ENCODE measurements at places on chromosomes 7 and 10.

DNA sequence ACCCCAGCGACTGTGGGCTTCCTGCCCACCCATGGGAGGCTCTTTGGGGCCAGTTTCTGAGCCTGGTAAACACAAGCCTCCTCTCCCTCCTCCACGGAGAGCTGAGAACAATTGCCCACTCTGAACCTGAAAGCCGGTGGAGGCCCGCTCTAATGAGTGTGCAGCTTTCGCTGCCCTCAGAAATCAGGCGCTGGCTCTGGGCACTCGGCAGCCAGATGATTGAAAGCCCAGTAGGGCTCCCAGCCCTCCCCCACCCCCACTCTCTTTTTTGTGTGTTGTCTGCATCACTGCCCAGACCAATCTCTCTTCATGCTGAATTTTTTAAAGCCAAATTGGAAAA, 438.9 kb downstream of the RPS24 start:
- DNase-seq: peak; percentile 68

- DNase-seq: no peak
Observed at GRCh38 chr10:16280595-16280994, 156.2 kb upstream of the PTER start.

- no peak for DNase-seq
Observed at GRCh38 chr7:144997512-144997911, 161.7 kb upstream of the TPK1 start.

DNA sequence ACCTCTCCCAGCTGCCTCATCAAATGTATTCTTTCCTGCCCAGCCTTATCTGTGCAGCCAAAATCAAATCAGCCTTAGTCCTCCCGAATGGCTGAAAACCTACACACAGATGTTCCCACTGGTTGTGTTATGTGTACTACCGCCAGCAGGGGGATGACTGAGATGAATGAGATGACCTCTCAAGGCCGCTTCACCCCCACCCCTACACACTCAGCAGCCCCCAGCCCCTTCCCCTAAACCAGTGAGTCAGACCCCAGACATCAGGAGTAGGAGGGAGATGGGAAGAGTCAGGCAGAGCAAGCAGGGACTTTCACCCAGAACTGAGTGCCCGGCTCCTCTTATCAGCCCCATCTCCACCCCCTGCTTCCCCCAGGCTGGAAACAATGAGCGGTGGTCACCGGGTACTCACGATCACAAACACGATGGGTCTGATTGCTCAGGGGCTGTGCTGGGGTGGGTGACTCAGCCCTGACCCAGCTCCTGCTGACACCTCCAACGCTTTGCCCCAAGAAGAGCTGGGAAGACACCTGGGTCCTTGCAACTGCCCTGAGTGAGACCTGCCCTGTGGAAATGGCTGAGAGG, 6.5 kb upstream of the C10orf105 start:
- peak; percentile 61 for DNase-seq

- no peak for DNase-seq
Observed at GRCh38 chr7:78179827-78180477, 381.4 kb downstream of the PHTF2 start.

- peak; percentile 46 for DNase-seq
Observed at GRCh38 chr7:151076863-151077704, 3.5 kb downstream of the FASTK start.

DNA sequence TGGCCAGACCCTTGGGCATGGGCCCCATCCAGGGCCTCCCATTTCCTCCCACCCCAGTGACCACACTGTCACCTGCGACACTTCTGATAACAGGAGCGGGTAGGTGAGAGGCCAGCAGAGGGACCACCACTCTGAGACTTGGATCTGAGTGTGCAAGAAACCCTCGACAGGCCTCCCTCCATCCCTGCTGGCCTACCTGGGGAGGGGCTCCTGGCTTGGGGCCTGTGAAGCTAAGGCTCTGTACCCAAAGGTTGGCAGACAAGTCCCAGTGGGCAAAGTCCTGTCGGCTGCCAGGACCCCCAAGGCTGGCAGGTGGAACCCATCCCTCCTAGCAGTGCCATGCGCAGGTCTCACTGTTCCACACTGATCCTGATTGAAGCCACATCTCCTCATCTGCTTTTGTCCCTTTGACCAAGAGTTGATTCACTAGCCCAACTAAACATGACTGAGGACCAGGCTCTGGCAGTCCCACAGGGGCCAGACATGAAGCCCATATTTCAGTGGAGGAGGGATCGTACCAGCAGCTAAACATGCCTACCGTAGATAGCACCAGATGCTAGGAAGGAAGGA, 1.2 kb upstream of the PGAM2 start:
- DNase-seq: no peak

- peak; percentile 25 for DNase-seq
Observed at GRCh38 chr10:9243941-9244411, 1189.5 kb downstream of the GATA3 start.

DNA sequence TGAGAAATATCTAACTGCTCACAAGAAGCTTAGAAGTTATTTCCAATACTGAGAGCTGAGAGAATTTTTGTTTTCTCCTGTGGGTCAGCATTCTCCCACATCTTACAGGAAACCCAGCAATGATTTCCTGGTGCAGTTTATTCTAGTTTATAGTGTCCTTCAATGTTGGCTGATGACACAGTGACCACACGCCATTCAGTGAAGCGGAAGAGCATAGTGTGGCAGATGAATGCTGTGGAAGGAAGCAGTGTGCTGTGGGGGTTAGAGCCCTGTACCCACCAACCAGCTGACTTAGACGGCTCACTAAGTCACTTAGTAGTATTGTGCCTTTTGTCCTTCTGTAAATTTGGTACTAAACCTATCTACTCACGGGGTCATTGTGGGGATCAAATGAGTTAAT, 1.4 kb upstream of the TMEM26 start:
- DNase-seq: no peak

GRCh38 chr7:142611566-142612236, 137.6 kb upstream of the PRSS1 start:
- DNase-seq: no peak

- DNase-seq: no peak
Observed at GRCh38 chr7:116139807-116140206, 70.5 kb upstream of the TES start.

All from neural progenitor cell (in vitro differentiated cells).